ENCODE measurements at places on chromosomes 13 and 19. TPM values are rescaled to one million over a fixed set of nuclear protein-coding genes. Genes with fewer than 3 reads are reported as not detected.

DNA sequence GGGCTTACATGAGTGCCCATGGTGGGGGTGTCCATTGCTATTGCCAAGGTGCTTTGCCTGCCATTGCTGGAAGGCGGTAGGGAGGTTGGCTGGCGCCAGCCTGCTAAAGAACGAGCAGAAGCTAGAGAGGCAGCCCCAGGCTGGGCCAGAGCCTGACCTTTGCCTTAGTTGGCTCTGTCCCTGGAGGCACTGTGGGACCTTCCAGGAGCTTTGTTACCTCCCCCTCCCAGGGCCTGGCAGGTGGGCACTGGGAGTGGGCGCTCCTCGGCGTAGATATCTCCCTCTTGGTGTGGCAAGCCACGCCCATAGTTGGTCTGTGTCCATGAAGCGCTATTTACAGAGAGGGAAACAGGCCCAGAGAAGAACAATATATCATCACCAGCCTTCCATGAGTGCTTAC, 2.3 kb upstream of the SLC25A42 start:
- H3K27me3 ChIP-seq = no peaks in the 10 kb centered on the region
- H3K27ac ChIP-seq = no peak overlapping the region
- H3K4me3 ChIP-seq = no peak overlapping the region
- peaks cover 22% of the 10 kb centered on the region for H3K4me1 ChIP-seq
- H3K36me3 ChIP-seq = no peaks in the 10 kb centered on the region

Gene NPAS1
- total RNA-seq = 3.6 TPM

Gene KIR2DL3
- not detected for total RNA-seq

Gene VASP
- 222 TPM for total RNA-seq

Gene SYNGR4
- total RNA-seq = not detected

DNA sequence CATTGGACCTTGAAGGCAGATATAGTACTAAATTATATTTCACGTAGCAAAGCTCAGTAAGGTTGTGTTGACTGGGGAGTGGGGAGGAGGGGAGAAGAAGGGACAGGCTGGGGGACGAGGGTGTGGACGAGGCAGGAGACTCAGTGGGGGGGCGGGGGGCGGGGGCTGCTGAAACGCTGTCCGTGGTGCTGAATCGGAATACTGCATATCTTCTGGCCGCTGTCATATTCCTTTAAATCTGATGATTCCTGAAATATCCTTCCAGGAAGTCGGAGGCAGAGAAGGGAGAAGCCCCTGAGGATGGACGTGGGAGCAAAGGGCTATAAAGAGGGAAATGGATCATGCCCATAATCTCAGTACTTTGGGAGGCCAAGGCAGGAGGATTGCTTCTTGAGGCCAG, 34.7 kb upstream of the CASP14 start:
- H3K36me3 ChIP-seq = no peaks in the 10 kb centered on the region
- no peak for DNase-seq
- no peak overlapping the region for H3K27ac ChIP-seq
- H3K4me3 ChIP-seq = no peak overlapping the region

- H3K4me1 ChIP-seq = peaks cover 4% of the 10 kb centered on the region
- H3K36me3 ChIP-seq = no peaks in the 10 kb centered on the region
- no peak overlapping the region for H3K27ac ChIP-seq
- no peak overlapping the region for H3K4me3 ChIP-seq
- DNase-seq = no peak
Observed at GRCh38 chr19:50507376-50507775, 3.6 kb downstream of the JOSD2 start.

Gene ZNF614
- total RNA-seq = 11.4 TPM

DNA sequence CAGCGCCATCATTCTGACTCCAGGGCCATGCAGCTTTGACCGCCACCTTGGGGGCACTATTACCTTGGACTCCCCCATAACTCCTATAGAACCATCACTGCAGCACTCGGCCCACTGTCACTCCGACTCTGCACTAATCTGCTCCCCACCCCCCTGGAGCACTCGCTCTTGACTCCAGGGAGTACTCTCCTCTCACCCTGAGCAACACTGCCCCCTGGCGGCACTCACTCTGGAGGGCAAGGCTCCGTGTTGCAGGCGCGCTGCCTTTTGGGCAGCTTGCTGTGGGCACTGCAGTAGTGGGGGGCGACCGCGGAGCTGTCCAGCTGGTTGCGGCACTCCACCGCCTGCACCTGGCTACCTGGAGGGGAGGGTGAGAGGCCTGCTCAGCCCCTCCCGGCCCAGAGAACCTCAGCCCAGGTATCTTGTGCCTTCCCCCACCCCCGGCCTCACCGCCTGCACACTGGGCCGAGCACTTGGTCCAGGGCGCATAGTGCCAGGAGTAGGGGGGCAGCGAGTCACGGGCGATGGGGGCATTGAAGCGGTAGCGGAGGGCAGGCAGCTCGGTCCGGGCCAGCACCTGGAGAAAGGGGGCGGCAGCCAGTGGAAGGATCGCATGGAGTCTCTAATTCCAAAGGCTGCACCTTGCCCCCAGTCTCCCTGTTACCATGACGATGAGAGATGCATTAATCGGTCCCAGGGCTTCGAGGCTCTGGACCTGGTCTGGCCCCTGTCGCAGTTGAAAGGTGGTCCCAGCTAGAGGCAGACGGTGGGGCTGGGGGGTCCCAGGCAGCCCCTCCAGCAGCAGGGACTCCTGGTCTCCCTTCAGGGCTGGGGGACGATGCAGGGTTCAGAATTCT, 8.9 kb upstream of the MYO1F start:
- H3K4me1 ChIP-seq = no peaks in the 10 kb centered on the region
- H3K27ac ChIP-seq = no peak overlapping the region
- no peaks in the 10 kb centered on the region for H3K27me3 ChIP-seq
- H3K36me3 ChIP-seq = no peaks in the 10 kb centered on the region
- no peak overlapping the region for H3K4me3 ChIP-seq

Gene KLHL1
- not detected for total RNA-seq

DNA sequence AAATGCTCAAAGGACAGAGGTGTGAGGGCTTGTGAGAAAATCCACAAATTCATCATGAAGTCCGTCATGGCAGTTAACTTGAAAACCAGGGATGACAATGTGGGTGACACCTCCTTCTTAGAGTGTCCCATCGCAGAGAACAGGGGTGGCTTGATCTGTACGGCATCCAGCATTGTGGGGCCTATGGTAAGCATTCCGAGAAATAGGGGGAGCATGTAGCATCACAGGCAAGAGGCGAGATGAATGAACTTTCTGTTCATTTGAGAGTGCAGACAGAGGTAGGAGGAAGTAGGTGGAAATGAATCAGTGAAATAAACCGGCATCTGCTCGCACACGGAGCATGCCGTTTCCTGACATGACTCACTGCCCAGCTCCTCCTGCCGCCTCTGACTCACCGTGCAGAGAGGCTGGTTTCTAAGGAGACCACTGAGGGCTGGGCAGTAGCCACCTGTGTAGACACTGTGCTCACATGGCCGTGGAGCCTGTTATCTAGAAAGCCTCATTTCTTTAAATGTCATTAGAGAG, 339.0 kb downstream of the RFC3 start:
- DNase-seq = peak; percentile 97
- peak overlapping the region; percentile 92 for H3K27ac ChIP-seq
- H3K4me1 ChIP-seq = peaks cover 34% of the 10 kb centered on the region

Gene TPTE2
- not detected for total RNA-seq

DNA sequence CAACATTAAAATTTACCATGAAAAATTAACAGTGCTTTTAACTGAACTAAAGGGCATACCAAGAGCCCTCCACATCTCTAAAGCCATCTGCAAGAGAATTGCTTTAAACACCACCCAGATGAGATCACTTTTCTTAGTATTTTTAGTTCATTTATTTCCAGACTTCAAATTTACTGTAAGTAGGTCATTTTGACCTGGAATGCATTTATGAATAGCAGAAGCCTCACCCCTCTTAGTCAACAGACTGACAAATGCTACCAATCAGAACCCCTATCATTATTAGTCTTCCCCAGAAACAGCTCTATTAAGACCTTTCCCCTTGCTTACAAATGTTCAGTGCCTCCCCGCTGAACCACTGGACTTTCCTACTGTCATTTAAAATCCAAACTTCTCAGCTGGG, 27.3 kb downstream of the RUBCNL start:
- no peaks in the 10 kb centered on the region for H3K27me3 ChIP-seq
- H3K27ac ChIP-seq = no peak overlapping the region
- peaks cover 7% of the 10 kb centered on the region for H3K4me1 ChIP-seq
- DNase-seq = peak; percentile 75
- H3K4me3 ChIP-seq = no peak overlapping the region
- H3K36me3 ChIP-seq = no peaks in the 10 kb centered on the region

- no peaks in the 10 kb centered on the region for H3K27me3 ChIP-seq
- H3K27ac ChIP-seq = no peak overlapping the region
- H3K36me3 ChIP-seq = no peaks in the 10 kb centered on the region
- H3K4me3 ChIP-seq = no peak overlapping the region
- no peaks in the 10 kb centered on the region for H3K4me1 ChIP-seq
Observed at GRCh38 chr13:34411177-34411576, 530.9 kb upstream of the NBEA start.

DNA sequence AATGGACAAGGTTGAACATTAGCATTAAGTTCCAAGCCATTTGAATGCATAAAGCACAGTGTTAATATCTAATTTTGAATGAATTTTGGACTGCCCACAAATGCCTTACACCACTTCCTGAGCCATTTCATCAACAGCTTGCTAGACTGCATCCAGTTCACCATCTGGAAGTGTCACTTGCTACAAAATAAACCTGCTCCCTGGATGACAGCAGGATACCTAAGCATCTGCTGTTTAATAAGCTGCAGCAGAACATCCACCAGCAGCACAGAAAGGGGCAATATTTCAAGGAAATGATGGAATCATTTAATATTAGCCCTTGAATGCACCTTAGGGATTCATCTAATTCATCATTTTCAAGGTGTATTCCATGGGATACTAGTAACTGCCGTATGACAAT, 76.6 kb upstream of the PCDH9 start:
- no peak overlapping the region for H3K27ac ChIP-seq
- H3K4me3 ChIP-seq = no peak overlapping the region
- no peaks in the 10 kb centered on the region for H3K4me1 ChIP-seq

DNA sequence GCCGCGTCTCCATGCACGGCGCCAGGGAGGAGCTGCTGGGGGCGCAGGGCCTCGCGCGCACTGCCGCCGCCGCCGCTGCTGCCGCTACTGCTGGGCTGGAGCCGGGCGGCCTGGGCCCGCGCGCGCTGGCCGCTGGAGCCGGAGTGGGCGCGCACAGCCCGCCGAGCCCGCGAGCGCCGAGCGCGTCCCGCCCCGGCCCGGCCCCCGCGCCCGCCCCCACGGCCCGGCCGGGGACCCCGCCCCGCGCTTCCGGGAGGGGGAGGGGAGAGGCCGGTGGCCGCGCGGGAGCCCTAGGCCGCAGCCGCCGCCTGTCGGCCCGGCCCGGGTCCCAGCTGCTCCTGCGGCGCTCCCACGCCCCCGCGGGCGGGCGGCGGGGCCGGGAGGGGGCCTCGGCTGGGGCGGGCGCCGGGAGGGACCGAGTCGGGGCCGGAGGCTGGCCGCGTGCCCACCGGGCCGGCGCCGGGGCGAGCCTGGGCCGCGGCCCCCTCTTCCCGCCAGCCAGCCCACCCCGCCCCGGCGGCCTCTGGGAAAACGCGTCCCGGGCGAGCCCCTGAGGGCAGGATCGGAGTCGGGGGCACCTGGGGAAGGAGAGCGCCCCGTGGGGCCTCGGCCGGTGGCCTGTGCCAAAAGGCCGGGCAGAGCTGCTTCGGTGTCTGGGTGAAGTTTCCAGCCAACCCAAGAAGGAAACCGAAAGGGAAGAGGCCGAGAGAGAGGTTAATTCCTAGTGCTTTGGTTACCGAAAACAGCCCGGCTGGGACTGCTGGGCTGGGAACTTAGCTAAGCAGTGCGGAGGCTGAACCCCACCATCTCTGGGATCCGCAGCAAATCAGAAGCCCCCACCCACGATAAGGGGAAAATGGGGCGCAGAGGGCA, at the start of gene STK24:
TSS of gene STK24 (minus strand) at position 145 of the 873 bp plus-strand sequence. CDS start 321 bp downstream, outside the sequence.
- peaks cover 36% of the 10 kb centered on the region for H3K4me1 ChIP-seq
- peak; percentile 64 for DNase-seq
- H3K36me3 ChIP-seq = no peaks in the 10 kb centered on the region

- no peaks in the 10 kb centered on the region for H3K36me3 ChIP-seq
- H3K27ac ChIP-seq = peak overlapping the region; percentile 86
- DNase-seq = peak; percentile 99
- peaks cover 9% of the 10 kb centered on the region for H3K4me1 ChIP-seq
Observed at GRCh38 chr19:3154957-3155736, 19.3 kb downstream of the GNA15 start.

DNA sequence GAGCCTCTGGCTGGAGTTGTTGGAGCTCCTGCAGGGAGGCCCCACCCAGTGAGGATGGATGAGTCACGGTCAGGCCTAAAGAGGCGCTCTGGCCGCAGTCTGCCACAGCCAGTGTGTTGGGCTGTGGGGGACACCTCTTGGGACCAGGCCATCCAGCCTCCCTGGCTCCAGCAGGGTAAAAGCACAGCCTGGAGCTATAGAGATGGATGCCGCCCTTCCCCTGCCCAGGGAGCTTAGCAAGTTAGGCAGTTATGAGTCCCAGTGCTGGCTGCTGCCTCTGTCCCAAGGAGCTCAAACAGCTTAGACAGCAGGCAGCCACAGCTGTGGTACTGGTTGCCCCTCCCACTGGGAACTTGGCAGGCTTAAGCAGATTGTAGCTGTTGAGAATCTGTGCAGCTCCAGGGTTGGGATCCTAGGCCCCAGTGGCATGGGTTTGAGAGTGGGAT, 100.9 kb downstream of the NDFIP2 start:
- H3K27ac ChIP-seq = no peak overlapping the region
- no peaks in the 10 kb centered on the region for H3K27me3 ChIP-seq
- no peaks in the 10 kb centered on the region for H3K36me3 ChIP-seq

Gene VMAC
- 3.9 TPM for total RNA-seq

DNA sequence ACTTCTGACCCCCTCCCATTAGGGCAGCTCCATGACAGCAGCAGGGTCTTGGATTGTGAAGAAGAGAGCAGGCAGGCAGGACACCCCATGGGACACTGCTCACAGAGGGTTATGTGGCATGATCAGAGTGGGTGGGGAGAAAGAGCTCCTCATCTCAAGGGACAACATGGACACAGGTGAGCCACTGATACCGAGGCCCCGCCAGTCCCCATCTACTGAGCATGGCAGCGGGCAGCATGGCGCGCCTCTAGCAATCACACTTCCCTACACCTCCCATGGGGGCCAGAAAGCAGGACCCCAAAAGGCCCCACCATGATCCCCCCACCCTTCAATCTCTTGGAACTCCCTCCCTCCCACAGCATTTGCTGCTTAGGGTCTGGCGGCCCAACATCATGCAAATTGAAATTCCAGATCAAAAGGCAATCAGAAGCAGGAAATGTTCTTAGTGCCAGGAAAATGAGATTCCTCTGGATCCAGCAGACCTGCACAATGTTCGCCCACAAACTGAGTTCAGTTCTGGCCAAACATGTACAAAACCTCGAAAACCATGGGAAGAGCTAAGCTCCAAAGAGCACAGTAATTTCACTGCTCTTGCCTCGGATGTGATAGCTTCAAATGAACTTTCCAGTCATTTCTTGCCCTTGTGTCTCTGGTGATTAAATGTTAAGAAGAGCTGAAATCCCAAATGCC, 14.8 kb downstream of the DOCK9 start:
- H3K4me1 ChIP-seq = peaks cover 7% of the 10 kb centered on the region
- H3K4me3 ChIP-seq = no peak overlapping the region
- no peak for DNase-seq
- no peaks in the 10 kb centered on the region for H3K27me3 ChIP-seq
- H3K36me3 ChIP-seq = no peaks in the 10 kb centered on the region
